Hepatic stellate cell (primary cell): ENCODE measurements at places on chromosomes 3 and 15.

DNA sequence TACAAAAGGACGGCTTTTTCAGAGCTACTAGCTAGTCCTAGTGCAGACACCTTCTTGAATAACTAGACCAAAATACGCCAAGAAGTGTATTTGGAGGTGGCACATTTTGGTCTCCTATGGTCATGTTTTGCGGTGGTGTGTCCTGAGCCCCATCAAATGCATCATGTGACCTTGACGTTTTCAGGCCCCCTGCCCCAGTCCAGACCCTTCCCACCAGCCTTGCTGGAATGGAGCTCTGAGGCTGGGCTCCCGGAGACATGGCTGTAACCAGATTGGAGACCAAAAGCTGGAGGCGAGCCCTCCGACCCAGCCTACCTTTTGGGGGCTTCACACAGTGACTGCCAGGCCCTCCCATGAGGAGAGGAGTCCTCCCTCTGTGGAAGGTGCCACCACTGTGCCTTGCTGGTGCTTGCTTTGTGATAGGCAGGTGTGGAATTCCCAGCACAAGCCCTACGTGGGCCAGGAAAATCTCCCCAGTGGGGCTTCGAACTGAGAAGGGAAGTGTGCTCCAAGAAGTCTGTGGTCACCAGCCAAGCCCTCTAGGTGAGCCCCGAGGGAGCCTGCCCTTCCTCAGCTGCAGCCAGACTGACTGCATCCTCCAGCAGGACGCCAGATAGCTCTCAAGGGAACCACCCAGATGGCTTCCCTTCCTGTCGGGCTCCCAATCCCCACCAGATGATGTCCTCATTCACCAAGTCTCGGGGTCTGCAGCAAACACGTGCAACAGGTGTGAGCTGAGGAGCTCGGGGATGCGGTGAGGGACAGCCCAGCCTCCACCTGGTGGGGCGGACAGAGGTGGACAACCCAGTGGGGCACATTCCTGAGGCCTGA, 126.2 kb downstream of the ASB7 start:
- no peak for DNase-seq

GRCh38 chr15:89108835-89109234, 20.6 kb downstream of the ABHD2 start:
- DNase-seq: no peak

- DNase-seq: no peak
These were observed 17.6 kb downstream of the CALML4 start for GRCh38 chr15:68187559-68187958.

GRCh38 chr3:10305331-10305902, 12.7 kb upstream of the GHRL start:
- no peak for DNase-seq

DNA sequence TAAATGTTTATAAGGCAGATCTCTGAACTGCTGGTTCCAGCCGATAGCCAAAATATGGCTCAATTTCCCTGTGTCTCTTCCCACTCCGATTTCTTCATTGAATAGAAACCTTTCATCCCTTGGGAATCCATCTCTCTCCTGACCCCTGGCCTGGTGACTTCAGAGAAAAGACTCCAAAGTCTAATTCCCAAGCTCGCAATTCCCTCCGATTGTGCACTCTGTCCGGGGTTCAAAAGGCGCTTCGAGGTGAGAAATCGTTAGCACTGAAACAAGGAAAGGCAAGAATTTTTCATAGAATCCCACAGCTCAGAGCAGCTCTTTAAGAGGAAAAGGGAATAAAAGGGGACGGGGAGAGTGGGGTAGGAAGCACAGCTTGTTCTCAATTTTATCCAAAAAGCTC, 18.4 kb upstream of the RAD18 start:
- DNase-seq: no peak

GRCh38 chr15:101242160-101242998, 9.5 kb downstream of the CHSY1 start:
- DNase-seq: no peak

GRCh38 chr15:84079885-84080777, 155.4 kb upstream of the GOLGA6L4 start:
- peak; percentile 2 for DNase-seq

DNA sequence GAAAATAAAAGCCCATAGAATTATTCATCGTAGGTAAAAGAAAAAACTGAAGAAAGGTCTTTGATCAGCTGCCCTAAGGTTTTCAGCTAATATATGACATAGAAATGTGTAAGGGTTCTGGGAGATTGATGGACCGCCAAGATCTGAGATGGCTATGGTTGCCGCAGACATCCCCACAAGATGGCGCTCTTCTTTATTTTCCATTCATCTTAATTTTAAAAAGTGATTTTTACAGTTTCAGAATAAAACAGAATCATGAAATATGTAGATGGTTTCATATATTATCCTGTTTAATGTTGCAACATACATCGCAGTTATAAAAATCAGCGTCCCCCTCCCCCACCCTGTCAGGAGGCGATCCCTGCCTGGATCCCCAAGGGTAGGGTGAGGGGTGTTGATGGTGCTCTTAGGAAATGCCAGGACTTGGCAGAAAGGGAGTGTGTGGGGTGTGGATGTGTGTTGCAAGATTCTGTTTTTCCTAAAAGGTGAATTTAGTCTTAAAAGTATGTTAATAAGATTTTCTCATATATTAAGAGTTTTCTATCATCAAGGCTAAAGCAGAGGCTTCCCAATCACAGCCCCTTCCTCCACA, 68.8 kb downstream of the ANXA2 start:
- DNase-seq: no peak

DNA sequence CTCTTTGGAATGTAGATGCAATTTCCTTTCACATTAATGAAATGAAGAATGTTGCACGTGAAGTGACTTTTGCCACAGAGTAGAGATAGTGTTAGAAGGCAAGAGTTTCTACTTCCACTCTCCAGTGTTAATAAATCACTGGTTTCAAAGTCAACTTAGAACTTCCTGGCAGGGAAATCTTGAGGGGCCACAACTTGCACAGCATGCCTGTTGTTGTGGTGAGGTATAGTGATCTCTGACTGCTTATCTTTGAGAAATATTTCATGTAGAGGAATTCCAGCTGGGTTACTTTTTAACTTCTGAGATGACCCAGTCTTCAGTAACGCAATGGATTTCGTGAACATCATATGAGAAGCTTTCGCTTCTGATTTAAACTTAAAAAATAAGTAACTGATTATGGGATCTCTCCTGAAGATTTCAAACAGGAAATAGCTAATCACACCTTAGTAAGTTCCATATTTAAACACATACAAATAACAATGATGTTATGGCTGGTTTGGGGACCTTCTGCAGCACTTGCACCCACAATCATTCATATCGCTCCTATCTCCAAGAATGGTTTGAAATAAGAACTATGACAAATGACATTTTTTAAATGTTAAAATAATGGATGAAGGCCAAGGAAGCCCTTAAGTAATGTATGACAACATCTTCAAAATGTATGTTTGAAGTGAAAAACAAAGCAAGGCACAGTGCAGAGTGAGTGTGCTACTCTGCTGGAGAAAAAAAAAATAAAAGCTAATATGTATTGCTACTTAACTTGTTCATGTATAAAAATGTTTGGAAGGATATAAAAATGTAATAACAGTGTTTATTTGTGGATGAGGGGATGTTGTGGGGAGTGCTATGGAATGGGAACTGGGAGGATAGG, 726.5 kb upstream of the NECTIN3 start:
- no peak for DNase-seq

- DNase-seq: no peak
These were observed 123.3 kb downstream of the SERPINI1 start for GRCh38 chr3:167858865-167859264.

DNA sequence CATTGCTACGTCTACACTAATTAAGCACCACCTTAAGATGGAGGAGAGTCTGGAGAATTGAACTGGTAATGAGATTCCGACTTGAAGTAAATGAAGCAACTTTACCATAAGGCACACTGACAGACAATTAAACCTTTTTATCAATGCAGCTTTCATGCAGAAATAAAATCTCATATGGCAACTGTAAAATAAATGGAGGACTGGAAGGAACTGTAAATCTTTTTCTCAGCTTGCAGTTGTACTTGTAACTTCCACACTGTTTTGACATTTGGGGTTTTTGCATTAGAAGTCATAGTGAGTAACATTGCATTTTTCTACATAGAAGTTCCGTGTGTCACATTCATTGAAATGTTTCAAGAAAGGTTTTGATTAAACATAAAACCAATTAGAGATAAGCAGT, 705.3 kb downstream of the NLGN1 start:
- DNase-seq: no peak

DNA sequence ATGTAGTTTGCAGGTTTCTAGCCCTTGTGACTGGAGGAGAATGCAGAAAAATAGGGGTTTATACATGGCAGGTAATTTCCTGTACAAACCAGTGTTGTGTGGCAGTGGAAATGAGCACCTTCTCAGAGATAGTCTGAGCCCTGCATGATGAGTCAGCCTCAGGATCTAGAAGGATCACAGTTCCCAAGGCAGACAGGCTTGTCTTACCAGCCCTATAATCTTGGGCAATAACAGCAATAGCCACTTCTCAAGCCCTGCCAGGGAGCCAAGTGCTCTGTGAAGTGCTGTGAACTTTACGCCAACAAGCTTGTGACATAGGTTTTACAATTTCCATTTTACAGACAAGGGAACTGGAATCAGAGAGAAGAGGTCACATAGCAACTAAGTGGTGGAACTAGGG, 89.4 kb downstream of the CD47 start:
- peak; percentile 29 for DNase-seq
